Suppressor macrophage treated with lipopolysaccharide for 1 hour (primary cell): ENCODE measurements at places on chromosomes 2 and 18.
A peak's percentile ranks its signal among the peaks of the same experiment; 100 is the strongest.

GRCh38 chr2:212145121-212145520 lies 393.5 kb downstream of the ERBB4 start:
- DNase-seq: no peak

DNA sequence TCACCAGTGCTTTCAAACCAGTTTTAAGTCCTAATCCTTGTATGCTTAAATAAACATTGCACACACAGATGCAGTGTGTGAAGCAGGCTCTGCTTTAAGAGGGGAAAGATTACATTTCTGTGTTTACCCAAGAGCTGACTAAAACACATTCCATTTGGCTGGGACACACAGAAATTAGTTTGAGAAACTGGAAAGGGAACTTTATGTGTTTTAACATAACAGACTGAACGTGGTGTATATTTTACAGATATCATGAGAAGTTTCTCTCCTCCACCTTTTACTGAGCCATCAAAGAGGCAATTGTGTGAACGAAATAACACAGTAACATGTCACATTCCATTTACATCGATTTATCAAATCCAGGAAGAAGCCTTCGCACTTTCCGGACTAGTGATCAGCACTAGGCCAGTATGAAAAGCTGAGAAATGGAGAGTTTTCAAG lies 121.8 kb downstream of the MAIP1 start:
- DNase-seq: no peak

DNA sequence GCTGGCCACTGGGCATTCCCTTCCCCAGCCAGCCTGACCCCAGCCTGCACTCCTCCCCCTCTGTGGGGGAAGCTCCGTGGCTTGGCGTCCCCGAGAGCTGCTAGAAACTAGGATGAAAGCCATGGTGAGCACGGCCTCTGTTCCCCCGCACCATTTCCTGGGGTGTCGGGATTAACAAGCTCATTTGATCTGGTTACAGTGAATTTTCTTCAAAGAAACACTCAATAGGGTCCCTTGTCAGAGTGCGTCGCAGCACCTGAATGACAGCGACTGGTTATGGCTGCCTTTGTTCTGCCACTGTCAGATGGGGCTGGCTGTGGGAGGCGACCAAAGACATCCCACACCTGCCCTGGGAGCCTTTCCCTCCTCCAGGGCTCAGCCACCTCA lies 7.7 kb upstream of the ALPI start:
- DNase-seq: no peak

GRCh38 chr2:182649316-182649715 lies 66.7 kb upstream of the DNAJC10 start:
- peak; percentile 10 for DNase-seq

GRCh38 chr2:9644603-9645002 lies 13.8 kb upstream of the YWHAQ start:
- no peak for DNase-seq

GRCh38 chr2:240593026-240593702 lies 6.6 kb downstream of the CAPN10 start:
- DNase-seq: no peak

- DNase-seq: no peak
Observed at GRCh38 chr18:25621144-25621543, 269.2 kb upstream of the ZNF521 start.

DNA sequence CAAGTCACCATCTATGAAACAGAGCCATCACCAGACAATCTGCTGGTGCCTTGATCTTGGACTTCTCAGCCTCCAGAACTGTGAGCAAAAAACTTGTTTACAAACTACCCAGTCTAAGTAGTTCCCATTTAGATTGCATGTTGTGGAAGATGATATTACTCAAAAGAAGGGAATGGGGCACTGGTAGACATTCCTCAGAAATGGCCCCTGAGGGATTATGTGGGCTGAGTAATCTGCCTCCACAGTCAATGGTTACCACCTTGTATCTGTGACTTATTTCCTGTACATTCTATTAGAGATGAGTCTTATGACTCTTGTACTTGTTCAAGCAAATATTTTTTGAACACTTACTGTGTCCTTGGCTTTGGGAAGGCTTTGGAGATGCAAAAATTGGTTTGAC lies 160.4 kb downstream of the NUP35 start:
- no peak for DNase-seq

- no peak for DNase-seq
Observed at GRCh38 chr18:51059969-51060368, 30.0 kb downstream of the SMAD4 start.

DNA sequence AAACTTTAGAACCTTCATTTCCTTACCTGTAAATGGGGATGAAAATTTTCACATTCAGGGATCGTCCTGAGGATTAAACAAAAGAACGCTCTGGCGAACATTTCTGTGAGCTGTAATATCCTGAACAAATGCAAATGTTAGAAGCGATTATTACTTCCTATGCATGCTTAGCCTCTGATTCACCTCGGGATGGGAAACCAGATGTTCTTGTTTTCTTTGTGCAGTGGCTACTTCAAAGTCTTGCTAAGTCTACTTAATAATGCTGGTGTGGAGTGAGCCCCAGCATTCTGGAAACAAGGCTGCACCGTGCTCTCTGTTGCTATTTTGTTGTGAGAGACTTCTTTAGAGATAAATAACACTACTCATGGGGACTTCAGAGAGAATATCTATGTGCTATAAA lies 119.1 kb upstream of the PELI1 start:
- DNase-seq: peak; percentile 51

DNA sequence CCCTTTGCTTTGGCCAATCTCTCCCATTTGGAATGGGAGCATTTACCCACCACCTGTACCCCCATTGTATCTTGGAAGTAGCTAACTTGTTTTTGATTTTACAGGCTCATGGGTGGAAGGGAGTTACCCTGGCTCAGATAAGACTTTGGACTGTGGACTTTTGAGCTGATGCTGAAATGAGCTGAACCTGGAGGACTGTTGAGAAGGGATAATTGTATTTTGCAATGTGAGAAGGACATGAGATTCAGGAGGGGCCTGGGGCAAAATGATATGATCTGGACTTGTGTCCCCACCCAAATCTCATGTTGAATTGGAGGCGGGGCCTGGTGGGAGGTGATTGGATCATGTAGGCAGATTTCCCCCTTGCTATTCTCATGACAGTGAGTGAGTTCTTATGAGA lies 58.6 kb upstream of the ZFP36L2 start:
- DNase-seq: no peak

- no peak for DNase-seq
Observed at GRCh38 chr2:28779001-28779400, 27.4 kb downstream of the PPP1CB start.

DNA sequence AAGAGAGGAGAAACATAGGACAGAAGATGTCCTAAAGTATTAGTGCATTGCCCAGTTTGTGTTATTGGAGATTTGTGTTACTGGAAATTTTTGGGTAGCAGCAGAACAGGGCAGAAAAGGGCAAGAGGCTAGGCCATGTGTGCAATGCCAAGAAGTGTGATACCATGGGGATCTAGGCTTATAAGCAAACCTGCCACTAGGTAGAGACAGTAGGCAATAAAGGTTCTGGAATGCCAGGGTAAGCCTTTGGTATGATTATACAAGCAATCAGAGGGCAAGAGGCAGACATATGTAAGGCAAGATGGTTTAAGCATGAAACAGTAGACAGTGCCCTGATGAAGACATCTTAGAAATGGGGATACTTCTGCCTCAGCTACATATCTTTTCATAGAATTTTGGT lies 12.3 kb upstream of the CERS6 start:
- DNase-seq: no peak

- peak; percentile 23 for DNase-seq
Observed at GRCh38 chr18:75456199-75456631, 28.7 kb upstream of the SMIM21 start.

- no peak for DNase-seq
Observed at GRCh38 chr2:182858671-182859070, 7.8 kb downstream of the FRZB start.

DNA sequence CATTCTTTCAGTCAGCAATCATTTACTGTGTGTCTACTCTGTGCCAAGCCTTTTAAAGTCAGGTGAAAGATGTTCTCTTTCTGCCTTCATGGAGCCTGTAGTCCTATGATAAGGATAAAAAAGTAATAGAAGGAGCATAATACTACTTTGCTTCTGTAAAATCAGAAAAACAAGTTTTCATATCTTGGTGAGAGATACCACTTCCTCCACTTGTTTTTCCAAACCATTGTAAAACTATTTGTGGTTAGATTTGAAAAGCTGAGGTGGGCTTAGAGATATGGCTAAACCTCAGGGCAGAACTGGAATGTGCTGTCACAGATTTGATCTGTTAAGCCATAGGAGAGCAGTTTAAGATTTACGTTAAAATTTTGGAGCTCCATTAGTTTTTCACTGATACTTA lies 104.7 kb upstream of the FAM117B start:
- DNase-seq: no peak

DNA sequence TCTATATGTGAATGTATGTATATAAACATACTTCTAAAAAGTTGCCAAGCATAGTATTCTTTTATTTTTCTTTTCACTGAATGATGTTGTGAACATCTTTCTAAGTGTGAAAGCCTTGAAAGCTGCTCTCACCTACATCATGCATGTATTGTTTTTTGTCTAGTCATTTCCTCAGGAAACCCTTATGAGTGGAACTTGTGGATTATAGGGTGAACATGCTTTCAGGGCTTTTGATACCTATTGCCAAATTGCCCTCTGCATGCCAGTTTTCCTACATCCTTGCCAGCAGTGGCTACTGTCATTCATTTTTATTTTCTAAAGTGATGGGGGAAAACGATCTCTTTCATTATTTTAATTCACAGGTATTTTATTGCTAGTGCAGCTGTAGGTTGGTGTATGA lies 78.3 kb downstream of the ADAM23 start:
- DNase-seq: no peak

DNA sequence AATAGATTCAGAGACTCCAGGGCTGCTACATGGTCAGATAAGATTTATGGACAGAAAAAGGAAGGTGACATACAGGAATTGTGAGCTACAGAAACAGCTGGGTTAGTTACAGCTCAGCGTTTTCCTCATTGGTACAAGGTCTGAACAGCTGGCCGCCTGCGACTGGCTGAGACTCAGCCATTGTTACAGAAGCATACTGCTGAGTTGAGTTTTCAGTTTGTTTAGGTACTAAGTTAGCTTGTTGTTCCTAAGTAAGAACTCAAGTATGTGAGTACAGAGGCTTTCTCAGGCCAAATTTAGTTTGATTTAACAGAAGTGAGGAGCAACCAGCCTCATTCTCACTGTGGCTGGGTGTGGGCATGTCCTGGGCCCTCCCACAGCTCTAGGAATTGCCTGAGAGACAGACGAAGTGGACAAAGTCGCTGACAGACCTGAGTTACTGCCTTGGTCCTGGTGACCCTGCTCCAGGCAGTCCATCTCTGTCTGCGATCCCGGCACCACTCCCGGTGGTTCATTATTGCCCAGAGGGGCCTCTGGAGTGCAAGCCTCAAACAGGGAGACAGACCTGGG lies 27.8 kb upstream of the RHOB start:
- no peak for DNase-seq

DNA sequence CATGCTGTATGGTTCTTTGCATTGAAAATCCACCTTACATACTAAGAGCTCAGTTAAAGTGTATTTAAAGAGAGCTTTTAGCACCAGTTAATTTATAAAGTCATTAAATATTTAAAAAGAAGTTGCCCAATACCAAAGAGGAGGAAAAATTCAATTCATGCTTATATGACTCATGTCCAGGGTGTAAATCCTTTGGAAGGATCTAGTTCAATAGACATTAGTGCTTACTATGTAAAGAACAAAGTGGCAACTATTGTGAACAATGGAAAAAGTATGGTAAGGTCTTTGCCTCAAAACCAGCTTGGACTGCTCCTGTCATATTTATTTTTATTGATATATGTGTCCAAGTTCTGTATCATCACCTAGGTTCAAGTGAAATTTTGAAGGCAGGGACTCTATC lies 90.5 kb downstream of the SCN9A start:
- DNase-seq: no peak

- peak; percentile 60 for DNase-seq
Observed at GRCh38 chr2:222861411-222862105, 722 bp downstream of the ACSL3 start.

DNA sequence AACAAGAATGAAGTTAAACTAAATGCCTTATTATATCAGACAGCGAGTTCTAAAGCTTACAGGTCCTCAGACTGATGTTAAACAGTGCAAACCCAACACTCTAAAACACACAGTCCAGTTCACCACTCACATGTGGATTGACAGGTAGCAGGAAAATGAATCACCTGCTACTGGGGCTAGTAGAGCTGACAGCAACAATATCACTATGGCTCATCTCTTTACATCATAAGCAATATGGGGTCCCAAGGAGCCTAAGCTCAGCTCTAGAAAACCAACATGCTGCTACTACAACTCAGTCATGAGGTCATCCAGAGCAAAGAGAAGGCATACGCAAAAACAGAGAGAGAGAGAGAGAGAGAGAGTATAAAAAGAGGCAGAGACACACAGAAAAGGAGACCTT lies 145.4 kb downstream of the NBAS start:
- DNase-seq: no peak

DNA sequence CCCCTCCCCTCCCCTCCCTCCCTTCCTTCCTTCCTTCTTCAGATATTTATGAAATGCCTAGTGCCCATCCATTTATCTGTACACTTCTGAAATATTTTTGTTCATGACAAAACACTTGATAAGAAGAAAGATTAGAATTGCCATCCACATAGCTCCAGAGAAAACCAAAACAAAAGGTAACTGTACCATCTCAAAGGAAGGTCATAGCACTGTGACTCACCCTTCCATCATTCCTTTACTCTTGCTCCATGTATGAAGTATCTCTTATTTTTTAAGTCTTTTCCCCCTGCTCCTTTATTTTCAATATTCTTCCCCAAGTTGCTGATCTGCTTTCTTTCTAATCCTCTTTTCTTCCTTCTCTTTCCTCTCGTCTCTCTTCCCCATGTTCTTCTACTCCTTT lies 9.9 kb downstream of the CNTNAP5 start:
- DNase-seq: no peak

GRCh38 chr2:40639320-40639719 lies 187.4 kb upstream of the SLC8A1 start:
- no peak for DNase-seq

DNA sequence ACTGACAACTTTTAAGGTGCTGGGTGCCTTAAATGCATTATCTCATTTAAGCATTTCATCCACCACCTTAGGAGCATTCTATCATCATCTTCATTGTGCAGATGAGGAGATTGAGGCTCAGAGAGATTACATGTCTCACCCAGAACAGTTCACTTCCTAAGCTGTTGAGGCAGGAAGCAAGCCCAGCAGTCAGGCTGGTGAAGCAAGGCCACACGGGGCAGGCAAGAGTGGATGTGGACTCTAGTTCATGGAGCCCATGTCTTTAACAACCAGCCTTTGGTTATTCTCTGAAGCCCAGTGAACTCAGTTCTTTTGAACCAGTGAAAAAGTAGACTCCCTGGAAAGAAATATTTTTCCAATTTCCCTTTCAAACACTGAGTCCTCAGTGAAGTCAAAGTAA lies 294.8 kb upstream of the MGAT5 start:
- DNase-seq: no peak

DNA sequence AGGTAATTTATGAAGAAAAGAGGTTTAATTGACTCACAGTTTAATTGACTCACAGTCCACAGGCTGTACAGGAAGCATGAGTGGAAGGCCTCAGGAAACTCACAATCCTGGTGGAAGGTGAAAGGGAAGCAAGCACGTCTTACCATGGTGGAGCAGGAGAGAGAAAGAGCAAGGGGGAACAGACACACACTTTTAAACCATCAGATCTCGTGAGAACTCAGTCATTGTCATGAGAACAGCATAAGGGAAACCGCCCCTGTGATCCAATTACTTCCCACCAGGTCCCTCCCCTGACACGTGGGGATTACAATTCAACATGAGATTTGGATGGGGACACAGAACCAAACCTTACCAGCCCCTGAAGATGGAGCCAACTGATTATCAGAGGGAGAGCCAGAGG lies 11.2 kb upstream of the PUM2 start:
- DNase-seq: peak; percentile 82

- DNase-seq: no peak
Observed at GRCh38 chr2:38436227-38436664, 59.2 kb upstream of the ATL2 start.
